ENCODE measurements at places on chromosomes 4 and X.

DNA sequence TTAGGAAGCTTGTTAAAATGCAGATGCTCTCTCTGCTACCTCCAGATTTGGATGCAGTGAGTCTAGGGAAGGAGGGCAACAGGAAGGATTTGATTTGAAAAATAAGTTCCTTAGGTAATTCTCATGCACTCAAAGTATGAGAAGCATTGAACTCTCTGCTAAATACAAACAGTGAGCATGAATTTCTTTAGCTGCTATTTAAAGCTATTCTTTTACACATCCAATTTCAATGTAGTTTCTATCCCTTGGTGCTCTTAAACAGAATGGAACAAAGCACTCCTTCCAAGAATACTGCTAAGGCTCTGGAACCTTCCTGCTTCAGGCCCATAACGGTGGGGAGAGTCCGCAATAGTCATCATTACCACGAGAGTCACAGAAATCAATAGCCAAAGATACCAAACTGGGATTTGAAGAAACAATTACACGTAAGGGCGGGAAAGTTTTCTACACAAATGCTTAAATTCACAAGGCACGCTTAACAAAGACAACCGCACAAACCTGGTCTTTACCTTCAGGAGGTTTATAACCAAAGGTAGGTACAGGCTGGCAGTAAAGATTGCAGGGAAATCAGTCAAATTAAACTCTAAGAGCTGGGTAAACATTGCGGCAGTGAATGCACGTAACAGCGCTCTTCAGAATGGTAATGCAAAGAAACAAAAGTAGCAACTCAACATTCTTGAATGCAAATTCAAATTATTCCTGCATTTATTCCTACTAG is 123.2 kb upstream of the NAP1L5 start:
- DNase-seq: no peak

DNA sequence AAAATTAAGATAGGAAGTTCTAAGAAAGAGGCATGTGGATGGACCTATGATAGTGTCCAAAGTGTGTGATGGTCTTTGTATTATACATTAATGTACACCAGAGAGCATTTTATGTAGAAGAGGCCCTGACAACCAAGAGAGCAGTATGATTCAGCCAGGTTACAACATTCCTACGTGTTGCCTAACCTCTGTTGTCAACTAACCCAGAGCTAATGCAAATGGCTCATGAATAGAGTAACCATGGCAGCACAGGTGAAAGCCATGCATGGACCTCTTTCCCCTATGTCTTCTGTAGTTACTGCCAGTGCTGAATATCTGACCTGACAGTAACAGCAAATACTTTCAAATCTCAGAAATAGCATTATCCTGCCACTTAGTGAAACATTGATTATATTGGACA is 255.6 kb downstream of the NDST4 start:
- DNase-seq: no peak

GRCh38 chr4:10302096-10302495 is 155.1 kb downstream of the ZNF518B start:
- DNase-seq: no peak

DNA sequence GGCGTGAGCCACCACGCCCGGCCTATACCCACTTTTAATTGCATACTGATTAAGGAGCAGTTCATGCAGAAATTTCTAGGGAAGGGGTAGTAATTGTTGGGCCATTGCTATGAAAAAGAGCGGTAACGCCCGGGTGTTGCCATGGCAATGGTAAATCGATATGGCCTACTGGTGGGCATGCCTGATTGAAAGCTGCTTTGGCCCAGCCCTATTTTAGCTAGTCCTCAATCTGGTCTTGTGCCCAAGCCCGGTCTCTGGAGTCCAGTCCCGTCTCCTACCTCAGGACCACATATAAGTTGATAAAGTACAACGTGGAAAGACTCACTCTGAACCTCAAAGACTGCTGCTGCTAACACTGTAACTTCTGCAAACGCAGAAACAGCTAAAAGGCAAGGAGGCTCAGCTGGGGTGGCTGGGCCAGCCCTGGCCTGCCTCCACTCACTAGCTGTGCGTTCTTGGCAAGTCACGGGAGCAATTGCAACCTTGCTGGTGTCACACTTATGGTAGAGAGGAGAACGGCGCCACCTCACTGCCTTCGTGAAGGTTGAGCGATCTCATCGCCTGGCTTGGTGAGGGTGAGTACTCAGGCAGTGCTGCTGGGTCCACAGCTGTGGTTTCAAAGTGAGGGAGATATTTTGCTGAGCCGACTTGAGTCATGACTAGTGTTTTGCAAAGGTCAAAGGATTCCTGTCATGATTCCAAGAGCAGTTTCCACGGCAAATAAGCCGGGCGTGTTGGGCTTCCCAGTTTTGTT is 57.0 kb upstream of the GRPEL1 start:
- peak; percentile 96 for DNase-seq

- no peak for DNase-seq
These were observed 21.8 kb upstream of the JADE1 start for GRCh38 chr4:128787509-128788311.

- peak; percentile 50 for DNase-seq
These were observed 72.9 kb upstream of the ENOX2 start for GRCh38 chrX:130975947-130976346.

- DNase-seq: peak; percentile 72
These were observed 78.7 kb downstream of the WDFY3 start for GRCh38 chr4:84887824-84888223.

- DNase-seq: peak; percentile 75
These were observed 9.4 kb upstream of the MMAA start for GRCh38 chr4:145609481-145610427.

GRCh38 chrX:115583496-115584004 is 22.6 kb downstream of the PLS3 start:
- DNase-seq: peak; percentile 62

GRCh38 chrX:45851434-45851991 is 650.8 kb upstream of the DIPK2B start:
- peak; percentile 26 for DNase-seq

DNA sequence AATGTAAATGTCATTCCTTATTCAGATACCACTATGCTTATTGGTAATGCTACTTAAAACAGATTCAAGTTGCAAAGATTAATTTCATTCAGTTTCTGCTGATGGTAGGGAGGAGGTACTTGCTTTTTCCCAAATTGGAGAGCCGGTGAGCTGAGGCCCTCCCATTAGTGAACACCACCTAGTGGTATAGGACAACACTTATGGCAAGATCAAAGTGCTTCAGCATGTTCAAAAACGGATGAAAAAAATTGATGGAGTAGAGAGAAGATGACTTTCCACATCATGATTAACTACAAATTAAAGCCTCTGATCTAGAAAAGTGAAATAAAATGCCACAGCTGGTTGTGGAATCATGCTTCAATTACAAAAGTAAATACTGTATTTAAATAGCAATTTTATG is 112.9 kb downstream of the MBNL3 start:
- peak; percentile 4 for DNase-seq

DNA sequence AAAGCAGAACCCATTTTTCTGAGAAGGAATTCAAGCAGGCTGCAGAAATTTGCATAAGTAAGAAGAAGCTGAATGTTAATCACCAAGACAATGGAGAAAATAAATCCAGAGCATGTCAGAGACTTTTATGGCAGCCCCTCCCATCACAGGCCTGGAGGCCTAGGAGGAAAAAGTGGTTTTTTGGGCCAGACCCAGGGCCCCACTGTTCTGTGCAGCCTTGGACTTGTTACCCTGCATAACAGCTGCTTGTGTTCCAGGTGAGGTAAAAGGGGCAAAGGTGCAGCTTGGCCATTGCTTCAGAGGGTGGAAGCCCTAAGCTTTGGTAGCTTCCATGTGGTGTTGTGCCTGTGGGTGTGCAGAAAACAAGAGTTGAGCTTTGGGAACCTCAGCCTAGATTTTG is 1516.2 kb upstream of the PCDH10 start:
- no peak for DNase-seq

GRCh38 chr4:123995936-123996335 is 599.3 kb downstream of the SPRY1 start:
- DNase-seq: peak; percentile 95

DNA sequence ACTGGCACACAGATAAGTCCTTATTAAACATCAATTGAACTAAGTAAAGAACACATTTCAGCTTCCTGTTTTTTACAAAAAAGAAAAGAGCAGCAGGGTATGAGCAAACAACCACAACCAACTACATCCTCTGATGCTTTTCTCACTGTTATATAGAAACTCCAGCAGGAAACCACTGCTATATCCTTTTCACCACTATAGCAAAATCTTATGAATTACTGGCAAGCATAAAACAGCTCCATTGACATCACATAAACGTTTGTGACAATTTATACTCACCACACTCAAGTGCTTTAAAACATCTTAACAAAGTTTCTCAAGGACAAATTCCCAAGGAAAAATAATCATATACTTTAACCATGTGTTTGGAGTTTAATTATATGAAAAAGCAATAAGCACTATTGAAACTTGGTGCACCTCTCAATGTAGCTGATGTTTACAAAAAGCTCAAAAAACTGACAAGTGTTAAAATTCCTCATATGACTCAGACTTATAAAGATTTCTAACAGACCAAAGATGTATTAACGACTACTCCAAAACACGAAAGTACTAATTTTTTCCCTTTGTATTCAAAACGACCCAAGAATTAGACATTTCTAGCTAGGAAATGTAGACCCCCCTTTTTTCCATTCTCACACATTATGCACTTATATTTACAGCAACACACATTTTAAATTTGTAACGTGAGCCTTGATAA is 12.9 kb downstream of the GPRIN3 start:
- no peak for DNase-seq

GRCh38 chrX:71081330-71082123 is 13.4 kb upstream of the SNX12 start:
- DNase-seq: peak; percentile 64

GRCh38 chr4:94141001-94141400 is 66.7 kb upstream of the SMARCAD1 start:
- DNase-seq: no peak

DNA sequence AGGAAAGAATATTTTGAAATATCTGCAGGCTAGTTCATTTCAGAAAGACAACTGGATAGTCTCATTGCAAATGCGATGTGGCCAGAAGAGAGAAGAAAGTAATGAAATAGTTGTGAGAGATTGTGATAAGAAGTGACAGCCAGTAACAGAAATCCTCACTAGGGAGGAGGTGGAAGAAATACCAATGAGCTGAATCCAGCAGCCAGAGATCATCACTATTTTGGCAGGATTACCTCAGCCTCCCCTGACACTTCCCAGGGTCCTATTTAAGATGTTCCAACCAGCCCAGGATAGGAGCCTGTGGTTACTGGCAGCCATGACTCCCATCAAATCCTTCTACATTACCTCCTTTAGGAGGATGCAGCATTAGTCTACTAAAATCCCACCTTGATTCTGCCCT is 76.7 kb upstream of the ARHGAP24 start:
- DNase-seq: peak; percentile 73

- DNase-seq: peak; percentile 73
These were observed 91.1 kb upstream of the ANKRD50 start for GRCh38 chr4:124803641-124804040.

DNA sequence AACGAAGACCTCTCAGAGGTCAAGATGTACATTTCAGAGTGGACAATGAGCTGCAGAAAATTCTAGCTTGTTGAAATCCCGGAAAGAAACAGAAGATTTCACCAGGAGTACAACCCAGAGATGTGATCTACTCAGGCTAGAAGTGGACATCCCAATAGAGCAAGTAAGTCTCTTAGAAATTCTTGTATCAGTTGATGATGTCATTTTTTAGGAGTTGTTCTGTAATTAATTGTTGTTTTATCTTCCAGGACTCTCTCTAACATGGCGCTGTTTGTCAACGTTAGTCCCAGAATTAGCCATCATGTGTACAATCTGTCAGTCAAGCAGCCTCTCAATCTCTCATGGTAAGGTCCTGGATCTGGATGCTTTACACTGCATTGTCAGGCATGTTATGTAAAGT is 174.4 kb downstream of the GRIA3 start:
- DNase-seq: no peak

- no peak for DNase-seq
These were observed 32.0 kb downstream of the CDS1 start for GRCh38 chr4:84614891-84615290.

DNA sequence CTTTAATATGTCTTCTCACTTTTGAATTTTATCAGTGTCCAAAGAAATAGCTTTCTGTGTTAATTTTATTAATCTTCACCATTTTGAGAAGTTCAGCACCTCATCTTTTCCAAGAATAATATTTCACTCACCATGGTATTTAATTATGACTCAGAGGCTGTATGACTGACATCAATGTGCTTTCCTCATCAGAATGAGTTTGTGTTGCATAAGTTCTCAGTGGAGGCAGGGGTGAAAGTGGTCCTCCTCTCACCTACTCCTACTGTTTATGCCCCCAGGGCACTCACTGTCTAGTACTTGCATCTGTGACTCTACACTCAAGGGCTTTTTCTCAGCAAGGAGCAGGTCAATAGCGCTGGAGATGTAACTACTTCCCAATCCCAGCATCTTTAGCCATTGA is 905.3 kb upstream of the INTU start:
- peak; percentile 71 for DNase-seq

DNA sequence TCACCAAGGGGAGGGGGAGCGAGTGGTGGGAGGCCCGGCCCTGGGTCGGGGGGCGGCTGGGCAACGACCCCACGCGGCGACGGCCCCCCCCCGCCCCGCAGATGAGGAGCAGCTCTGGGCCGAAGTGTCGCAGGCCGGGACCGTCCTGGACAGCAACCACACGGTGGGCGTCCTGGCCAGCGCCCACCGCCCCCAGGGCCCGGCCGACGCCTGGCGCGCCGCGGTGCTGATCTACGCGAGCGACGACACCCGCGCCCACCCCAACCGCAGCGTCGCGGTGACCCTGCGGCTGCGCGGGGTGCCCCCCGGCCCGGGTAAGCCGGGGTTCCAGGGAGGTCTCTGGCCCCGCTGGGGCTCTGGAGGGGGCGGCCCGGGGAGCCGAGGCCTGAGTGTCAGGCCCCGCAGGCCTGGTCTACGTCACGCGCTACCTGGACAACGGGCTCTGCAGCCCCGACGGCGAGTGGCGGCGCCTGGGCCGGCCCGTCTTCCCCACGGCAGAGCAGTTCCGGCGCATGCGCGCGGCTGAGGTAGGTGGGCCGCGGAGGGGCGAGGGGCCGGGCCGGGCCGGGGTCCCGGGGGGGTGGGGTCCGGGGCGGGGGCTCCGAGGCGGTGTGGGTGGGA is 8.7 kb upstream of the FGFRL1 start:
- DNase-seq: no peak

DNA sequence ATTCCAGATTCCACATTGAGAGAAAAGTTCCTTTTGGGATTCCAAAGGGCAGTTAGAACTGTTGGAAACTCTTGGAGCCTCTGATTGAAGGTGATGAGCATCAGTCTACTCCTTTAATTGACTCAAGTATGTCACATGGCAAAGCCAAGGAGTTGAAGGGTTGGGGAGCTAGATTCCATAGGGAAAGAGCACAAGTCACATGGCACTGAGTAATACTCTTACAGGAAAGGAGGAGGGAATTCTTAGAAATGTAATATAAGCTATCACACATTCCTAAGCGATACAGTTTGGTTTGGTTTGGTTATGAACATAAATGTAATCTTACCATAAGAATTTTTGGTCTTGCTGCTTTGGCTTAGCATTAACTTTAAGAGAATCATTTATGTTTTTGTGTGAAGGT is 15.7 kb downstream of the SPCS3 start:
- DNase-seq: peak; percentile 47

- peak; percentile 16 for DNase-seq
These were observed 107.2 kb downstream of the TRIML1 start for GRCh38 chr4:188246488-188246887.

- no peak for DNase-seq
These were observed 109.3 kb downstream of the FAM53A start for GRCh38 chr4:1574601-1575417.

GRCh38 chrX:28312965-28313364 is 274.3 kb upstream of the IL1RAPL1 start:
- no peak for DNase-seq

GRCh38 chr4:121740796-121741409 is 24.1 kb downstream of the SMIM43 start:
- DNase-seq: no peak
